T1000 (cell line): ENCODE measurements at places on chromosomes 11 and 22.
A peak's percentile ranks its signal among the peaks of the same experiment; 100 is the strongest.

GRCh38 chr11:63920939-63921417 lies 4.0 kb upstream of the RCOR2 start:
- no peak for DNase-seq

DNA sequence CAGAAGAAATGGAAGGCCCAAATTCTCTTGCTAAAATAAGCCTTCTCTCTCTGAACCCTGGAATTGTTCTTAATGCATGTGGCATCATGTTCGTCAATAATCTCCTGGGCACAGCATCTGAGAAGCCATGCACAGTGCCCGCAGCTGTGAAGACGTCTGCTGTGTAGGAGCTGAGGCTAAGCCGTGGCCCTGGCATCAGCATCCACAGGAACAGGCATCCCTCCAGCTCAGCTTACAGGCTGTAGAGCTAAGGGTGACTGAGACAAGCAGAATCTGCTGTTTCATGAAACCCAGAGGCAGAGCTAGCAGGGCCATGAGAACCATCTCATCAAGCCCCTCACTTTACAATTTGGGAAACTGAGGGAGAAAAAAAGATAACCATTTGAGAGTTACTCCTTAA lies 60.6 kb downstream of the SEZ6L start:
- DNase-seq = no peak

DNA sequence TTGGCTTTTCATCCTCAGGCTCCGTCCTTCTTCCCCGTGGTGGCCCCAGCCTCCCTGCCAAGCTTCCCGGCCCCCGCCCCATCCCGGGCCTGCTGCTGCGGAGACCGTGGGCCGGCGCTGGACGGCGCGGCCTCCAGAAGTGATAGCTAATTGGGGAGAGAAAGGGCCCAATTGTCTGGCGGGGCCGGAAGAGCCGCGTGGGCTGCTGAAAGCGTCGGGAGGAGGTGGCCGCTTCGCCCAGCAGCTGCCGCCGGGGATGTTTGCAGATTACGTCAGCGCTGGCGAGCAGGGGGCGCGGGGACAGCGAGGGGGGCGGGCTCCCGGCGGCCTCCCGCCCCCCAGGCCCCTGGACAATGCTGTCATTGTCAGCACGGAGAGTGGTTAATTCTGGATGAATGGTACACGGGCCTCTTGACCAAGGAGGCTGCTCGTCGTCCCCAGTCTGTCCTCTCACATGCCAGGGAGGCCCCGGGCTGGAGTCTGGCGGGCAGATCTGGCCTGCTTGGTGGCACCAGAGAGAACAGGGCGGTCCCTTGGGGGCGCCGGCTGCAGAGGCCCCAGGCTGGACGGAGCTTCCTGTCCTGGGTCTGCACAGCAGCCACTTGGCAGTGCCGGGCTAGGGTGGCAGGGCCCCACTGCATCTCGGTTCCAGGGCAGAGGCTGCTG lies 1.6 kb downstream of the SMIM38 start:
- no peak for DNase-seq

- no peak for DNase-seq
Observed at GRCh38 chr11:43547430-43547831, 133.1 kb upstream of the HSD17B12 start.

DNA sequence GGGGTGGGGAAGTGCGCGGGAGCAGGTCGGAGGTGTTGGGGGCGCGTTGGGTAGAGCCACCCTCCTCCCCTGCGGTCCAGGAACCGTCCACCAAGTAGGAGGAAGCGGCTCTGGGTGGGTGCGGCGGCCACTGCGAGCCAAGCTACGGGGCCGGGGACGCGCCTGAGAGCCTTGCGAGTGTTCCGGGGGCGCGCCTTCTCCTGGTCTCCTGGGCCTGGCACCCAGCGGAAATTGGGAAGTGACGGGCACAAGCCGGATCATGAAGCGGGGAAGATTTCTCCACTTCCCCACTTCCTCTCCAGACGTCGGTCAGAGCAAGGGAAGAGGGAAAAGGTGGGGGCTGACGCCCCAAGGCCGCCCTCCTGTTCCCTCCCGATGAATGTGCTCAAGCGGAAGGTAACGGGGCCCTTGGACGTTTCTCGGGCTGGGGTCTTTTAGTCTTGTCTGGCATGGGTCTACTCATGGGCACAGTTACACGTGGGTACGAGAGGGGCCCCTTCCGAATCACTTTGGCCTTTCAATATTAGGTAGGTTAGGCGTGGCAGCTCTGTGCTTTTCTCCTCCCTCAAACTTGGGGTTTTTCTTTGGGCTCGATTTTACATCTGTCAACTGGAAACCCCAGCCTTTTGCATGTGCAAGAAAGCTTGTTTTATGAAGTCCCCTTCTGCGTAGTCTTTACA lies 865 bp downstream of the RBM14 start:
- no peak for DNase-seq

DNA sequence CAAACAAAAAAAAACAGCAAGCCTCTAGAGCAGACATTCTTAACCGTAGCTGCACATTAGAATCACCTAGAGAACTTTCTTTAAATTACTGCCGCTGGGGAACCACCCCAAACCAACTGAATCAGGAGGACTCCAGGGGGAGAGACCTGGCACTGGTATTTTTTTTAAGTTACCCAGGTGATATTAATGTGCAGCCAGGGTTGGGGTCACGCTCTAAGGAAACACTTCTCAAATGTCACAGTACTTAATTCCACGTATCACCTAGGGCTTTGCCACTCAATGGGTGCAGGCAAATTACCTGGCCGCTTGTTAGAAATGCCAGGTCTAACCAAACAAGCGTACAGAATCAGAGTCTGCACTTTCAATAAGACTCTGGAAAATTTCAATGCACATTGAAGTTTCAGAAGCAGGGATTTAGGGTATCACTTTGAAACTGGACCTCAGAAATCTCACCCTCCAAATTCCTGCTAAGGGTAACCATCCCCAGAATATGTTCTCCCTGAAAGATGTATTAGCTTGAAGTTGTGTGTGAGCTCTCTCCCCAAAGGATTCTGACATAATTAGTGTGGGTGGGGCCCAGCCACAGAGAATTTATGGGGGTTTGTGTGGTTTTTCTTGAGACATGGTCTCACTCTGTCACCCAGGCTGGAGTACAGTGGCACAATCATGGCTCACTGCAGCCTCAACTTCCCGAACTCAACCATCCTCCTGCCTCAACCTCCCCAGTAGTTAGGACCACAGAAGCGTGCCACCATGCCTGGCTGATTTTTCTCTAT lies 12.7 kb upstream of the ISX start:
- no peak for DNase-seq

DNA sequence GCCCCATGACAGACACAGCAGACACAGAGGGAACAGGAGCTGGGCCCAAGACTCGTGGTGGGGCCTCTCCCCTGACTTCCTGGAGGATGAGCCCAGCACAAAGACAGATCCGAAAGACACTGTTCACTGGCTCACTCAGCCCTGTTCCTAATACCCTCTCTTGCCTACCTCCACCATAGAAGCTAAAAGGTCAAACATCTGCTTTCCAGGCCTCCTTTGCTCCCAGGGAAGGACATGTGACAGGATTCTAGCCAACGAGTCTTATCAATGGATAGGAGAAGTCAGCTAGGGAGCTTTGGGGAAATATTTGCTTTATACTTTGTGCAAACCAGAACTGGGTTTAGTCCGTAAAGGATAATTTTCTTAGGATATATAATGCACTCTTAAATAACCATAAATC lies 8.4 kb upstream of the CLMP start:
- DNase-seq = no peak

GRCh38 chr11:118766035-118766434 lies 24.9 kb downstream of the DDX6 start:
- DNase-seq = no peak

- peak; percentile 9 for DNase-seq
Observed at GRCh38 chr11:83836883-83837654, 550.9 kb upstream of the CCDC90B start.

DNA sequence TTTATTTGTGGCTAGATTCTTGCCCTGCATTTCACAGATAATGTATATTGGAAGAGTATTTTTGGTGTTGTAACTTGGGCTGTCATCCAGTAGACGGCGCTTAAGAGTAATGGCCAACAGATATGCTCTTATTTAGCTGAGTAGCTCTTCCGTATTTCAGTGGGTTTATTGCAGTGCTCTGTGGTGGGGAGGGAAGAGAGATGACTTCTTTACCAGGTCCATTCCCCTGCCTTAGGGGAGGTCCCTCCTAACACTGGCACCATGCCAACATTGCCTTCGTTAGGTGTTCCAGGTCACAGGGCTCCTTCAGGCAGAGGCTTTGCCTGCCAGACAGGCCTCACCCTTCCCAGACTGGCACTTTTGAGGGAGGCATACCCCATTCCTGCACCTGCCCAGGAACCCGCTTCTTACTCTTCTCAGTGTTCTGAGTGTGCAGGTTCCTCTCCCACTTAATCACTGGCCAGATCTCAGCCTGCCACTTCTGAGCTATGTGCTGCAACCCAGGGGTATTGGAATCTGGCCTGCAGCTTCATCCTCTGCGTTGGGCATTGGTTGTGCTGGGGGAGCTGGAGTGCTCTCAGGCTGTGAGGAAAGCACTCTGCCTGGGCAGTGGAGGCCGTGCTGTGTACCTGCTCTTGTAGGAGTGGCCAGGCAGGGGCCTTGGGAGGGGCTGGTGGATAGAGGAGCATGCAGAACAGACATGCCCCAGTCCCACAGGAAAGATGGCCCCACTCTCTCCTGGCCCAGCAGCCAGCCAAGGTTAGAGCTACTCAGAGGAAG lies 29.4 kb upstream of the SLN start:
- no peak for DNase-seq

GRCh38 chr11:100319691-100320090 lies 367.4 kb upstream of the ARHGAP42 start:
- DNase-seq = no peak

DNA sequence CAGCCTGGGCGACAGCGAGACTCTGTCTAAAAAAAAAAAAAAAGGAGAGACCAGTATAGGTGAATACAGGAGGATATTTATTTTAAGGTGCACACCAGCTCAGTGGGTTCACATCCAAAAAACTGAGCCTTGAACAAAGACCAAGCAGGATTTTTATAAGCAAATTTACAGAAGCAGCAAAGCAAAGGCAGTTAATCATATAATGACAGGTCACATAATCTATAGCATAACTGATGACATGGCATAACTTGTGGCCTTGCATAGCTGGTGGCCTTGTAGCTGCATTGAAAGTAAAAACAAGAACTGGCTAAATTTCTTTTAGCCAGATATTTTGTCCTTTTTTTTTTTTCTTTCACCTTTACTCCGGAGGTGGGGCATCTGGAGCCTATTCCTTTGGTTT lies 2.7 kb upstream of the PLAAT3 start:
- DNase-seq = no peak

DNA sequence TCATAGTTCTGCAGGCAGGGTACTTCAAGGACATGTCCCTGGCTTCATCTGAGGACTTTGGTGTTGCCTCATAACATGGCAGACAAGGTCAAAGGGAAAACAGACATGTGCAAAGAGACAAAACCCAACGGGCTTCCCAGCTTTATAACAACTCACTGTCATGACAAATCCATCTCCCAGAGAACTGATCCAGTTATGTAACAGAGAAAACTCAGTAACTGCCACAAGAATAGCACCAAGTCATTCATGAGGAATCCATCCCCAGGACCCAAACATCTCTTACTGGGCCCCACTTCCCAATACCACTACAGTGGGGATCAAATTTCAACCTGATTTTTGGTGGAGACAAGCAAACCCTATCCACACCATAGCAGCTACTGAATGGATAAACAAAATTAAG lies 13.0 kb downstream of the OR52N4 start:
- DNase-seq = no peak

DNA sequence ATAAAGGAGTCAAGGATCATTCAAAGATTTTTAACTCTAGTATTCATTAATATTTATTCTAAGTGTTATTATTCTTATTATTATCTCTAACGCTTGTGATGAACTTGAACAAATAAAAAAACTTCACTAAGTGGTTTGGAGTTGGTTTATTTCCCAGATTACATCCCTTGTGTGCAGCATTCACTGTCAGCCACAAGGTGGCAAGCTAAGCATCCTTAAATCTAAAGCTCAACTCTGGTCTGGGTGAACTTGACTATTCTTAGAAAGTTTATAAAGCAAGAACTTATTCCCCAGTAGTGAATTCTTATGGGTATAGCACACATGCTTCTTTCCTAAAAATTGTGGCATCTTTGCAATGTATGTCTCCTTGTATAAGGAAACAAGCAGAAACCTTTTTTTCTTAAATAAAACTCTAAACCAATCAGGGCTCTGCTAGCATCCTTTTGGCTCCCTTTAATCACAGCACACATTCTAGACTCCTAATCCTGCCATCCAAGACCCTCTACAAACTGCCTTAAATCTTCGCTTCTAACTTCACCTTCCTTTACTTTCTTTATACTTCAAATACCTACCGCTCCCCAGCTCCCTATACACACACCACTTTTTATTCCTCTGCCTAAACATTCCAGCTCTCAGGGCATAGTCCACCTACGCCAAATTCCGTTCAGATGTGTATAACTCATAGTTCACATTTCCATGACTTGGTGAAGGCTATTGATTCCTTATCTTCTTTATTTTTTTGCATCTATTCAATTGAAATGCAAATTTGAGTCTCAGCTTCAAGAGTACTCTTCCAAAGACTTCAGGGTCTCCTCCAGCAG lies 1068.8 kb downstream of the DLG2 start:
- no peak for DNase-seq
